ENCODE measurements at places on chromosomes 5 and 9.

DNA sequence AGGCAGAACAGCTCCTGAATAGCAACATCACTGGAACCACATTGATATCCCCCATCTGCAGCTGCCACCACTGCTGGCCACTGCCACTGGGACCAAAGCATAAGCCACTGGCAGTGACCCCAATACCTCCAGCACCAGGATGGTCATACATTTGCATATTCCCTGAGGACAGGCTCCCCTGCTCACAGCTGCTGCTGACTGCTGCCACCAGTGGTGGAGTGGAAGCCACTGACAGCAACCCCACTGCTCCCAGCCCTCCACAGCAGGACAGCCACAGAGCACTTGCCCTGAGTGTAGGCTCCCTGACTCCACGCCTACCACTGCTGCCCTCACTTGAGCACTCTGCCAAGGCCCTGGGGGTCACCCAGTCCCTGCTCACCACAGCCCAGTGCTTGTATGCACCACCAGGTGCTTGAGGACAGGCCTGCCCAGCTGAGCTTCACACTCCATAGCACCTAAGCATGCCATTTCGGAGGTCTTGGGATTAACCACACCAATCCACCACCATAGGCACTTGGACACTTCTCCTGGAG is 327.4 kb upstream of the RPS23 start:
- no peak for DNase-seq

- DNase-seq: no peak
Measured at GRCh38 chr9:93962017-93962416, 6.9 kb upstream of the BARX1 start.

- no peak for DNase-seq
Measured at GRCh38 chr9:112786829-112787520, 36.4 kb downstream of the SNX30 start.

DNA sequence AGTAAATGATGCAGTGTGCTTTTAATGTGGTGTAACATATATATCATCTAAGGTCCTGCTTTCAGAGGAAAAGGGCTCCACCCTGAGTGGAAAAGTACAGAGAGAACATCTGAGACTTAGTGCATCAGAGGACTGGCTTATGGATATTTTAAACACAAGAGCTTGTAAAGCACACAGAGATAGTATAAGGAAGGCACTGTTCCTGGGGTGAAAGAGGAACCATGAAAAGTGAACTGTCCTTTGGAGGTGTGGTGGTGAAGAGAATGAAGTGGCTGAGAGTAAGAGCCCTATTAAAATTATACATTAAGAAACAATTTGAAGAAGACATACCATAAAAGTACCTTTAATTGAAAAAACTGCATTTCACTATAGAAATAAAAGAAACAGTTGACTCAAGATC is 68.9 kb downstream of the CSF2 start:
- no peak for DNase-seq

DNA sequence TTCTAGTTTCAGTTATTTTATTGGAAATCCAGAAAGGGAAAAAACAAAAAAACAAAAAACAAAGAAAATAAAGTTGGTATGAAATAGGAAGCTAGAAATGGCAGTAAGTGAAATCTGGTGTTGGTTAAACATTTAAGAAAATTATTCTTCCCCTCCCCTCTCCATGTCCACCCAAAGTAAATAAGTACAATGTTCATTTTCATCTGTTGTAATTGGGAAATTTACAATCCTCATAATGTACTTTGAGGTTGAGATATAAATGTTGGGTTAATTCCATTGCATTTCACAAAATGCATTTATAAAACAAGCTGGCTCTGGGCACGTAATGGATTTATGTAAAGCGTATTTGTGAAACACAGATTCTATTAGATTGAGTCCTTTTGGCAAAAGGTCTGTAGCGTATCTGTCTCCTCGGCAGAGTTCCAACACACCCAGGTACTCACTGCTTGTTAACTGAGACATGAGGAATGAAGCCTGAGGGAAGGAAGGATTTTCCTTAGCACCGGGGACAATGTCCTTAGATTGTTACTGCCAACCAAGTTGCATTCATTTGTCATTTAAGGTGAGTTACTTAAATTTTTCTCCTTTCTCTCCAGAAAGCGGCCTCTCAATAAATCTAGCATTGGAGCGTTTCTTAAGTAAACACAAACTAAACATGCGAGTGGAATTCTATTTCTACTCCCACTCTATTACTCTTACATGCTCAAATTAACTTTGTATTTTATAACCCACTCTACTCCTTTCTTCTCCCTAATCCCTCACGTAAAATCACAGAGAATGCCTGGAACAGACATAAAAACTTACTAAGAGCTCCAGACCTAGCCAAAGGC is 912.3 kb upstream of the WWC1 start:
- no peak for DNase-seq

- peak; percentile 18 for DNase-seq
Measured at GRCh38 chr9:100674419-100675122, 96.7 kb downstream of the CAVIN4 start.
